ENCODE measurements at places on chromosomes 12 and 14. TPM values are rescaled to one million over a fixed set of nuclear protein-coding genes. Genes with fewer than 3 reads are reported as not detected.
A peak's percentile ranks its signal among the peaks of the same experiment; 100 is the strongest.

TMEM116 gene
- 6.2 TPM for total RNA-seq

DNAJC22 gene
- 9.1 TPM for total RNA-seq

GRIN2B gene
- total RNA-seq, result not detected

PTPRB gene
- 0.87 TPM for total RNA-seq

ANKRD33 gene
- total RNA-seq, result not detected

CRIP2 gene
- total RNA-seq, result 127 TPM

VRTN gene
- not detected for total RNA-seq

IAPP gene
- total RNA-seq, result not detected

DNA sequence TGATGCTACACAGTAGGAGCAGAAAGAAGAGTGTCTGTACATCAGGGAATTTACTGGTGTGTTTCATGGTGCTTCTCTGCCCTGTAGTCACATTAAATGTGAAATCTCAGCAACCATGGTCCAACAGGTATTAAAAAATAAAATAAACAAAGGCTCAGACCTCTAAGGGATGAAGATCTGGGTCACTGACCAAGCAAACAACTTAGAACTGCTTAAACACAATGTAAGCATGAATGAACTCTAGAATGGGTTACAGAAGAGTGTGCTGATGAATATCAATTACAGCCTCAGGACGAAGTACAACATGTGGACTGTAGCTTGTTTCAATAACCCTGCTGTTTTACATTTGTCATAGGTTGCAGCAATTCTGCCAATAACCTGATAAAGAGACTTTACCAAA, 47.4 kb downstream of the SLC35F4 start:
- DNase-seq, result no peak

DNA sequence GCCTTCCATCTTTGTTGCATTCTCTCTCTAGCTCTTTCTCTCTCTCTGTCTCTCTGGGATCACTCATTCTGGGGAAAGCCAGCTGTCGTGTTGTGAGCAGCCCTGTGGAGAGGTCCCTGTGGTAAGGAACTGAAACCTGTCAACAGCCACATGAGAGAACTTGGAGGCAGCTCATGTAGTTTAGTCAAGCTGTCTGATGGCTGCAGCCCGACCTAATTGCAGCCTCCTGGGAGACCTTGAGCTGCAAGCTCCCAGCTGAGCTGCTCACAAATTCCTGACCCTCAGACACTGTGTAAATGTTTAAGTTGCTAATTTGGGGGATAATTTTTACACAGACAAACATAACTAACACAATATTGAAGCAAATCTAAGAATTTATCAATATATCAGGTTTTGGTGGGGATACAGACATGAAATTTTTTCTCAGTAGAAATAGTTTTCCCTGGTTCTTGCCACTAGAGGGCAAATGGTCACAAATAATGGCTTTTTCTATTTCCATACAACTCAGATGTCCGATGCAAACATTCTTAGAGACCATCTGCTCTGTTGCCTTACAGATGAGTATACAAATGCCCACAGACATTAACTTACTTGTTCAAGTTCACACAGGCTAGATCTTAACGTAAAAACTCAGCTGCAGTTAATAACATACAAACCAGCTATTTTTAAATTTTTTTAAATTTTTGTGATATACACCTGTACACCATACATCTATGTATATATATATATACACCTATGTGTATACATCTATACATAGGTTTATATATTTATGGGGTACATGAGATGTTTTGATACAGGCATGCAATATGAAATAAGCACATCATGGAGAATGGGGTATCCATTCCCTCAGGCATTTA, 15.5 kb upstream of the KRR1 start:
- DNase-seq, result peak; percentile 76

- DNase-seq, result no peak
Measured at GRCh38 chr14:68548194-68549076, 244.4 kb downstream of the ZFP36L1 start.

- no peak for DNase-seq
Measured at GRCh38 chr12:60174941-60175340, 579.1 kb downstream of the SLC16A7 start.

DNA sequence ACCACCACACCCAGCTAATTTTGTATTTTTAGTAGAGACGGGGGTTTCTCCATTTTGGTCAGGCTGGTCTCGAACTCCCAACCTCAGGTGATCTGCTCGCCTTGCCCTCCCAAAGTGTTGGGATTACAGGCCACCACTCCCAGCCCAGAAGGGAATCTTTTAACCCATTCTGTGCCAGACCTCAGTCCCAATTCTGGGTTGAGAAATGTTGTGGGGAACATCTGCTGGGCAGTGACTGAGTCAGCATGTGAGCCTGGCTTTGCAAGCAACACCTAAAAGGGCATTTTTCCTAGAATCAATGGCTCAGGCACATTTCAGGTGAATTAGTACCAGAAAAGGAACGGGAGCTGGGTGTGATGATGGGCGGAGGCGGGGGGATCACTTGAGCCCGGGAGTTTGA, 7.6 kb upstream of the SPATS2 start:
- no peak for DNase-seq
